ENCODE measurements at places on chromosomes 5 and 9. TPM values are rescaled to one million over a fixed set of nuclear protein-coding genes. Genes with fewer than 3 reads are reported as not detected.

DNA sequence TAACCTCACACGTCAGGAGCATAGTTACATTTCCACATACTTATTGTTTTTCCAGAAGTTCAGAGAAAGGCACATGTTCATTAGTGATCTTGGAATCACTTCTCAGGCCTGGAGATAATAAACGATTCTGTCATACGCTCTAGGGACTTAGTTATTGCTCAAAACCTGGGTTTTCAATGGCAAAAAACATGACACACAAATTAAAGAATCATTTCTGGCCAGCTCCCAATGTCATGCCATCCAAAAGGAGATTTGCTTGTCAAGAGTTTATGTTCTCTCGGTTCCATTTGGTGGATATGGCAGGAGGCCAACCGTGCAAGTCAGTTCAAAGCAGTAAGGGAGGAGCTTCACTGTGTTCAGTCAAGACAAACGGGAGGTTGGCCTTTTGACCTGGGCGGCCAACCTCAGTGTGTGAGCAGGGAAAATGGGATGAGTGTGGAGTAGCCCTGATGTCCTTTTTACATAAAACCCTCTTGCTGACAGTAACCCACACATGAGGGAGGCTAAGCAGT is 123.4 kb downstream of the NXNL2 start:
- peak; percentile 49 for DNase-seq

The GLRA1 gene
- not detected for total RNA-seq

DNA sequence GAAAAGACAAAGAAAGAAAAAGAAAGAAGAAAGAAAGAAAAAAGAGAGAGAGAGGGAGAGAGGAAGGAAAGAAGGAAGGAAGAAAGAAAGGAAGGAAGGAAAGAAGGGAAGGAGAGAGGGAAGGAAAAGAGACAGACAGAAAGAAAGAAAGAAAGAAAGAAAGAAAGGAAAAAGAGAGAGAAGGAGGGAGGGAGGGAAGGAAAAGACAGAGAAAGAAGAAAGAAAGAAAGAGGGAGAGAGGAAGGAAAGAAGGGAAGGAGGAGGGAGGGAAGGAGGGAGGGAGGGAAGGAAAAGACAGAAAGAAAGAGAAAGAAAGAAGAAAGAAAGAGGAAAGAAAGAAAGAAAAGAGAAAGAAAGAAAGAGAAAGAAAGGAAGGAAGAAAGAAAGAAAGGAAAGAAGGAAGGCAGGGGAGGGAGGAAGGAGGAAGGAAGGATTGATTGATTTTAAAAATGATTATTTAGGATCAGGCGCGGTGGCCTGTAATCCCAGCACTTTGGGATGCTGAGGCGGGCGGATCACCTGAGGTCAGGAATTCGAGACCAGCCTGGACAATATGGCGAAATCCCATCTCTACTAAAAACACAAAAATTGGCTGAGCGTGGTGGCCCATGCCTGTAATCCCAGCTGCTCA is 23.3 kb upstream of the TOR1B start:
- no peak for DNase-seq

The CSNK1A1 gene
- 235 TPM for total RNA-seq

The ZNF454 gene
- total RNA-seq: 4.2 TPM
